ENCODE measurements at places on chromosomes 5 and 9.

- DNase-seq = peak; percentile 94
Measured at GRCh38 chr5:32531885-32532520, 53.4 kb upstream of the SUB1 start.

GRCh38 chr5:72018143-72018803, 89.0 kb upstream of the MAP1B start:
- DNase-seq = peak; percentile 56

GRCh38 chr5:181166812-181167733, 19.7 kb downstream of the OR2V2 start:
- no peak for DNase-seq

DNA sequence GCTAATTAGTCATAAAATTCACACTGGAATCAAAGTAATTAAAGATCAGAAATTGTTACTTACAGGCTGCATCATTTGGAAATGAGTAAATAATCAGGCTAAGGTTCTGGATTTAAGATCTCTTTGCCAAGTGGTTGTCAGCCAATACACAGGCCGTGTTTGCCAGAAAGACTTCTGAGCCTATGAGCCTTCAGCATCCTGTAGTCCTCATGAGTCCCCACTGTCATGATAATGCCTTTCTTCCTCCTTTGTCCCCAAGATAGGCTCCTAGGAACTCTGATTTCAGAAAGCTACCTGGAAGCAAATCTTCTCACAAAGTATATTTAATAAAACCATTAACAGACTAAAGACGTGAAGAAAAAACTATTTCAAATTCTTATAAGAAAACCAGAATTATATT, 810.5 kb downstream of the DNAH5 start:
- no peak for DNase-seq

DNA sequence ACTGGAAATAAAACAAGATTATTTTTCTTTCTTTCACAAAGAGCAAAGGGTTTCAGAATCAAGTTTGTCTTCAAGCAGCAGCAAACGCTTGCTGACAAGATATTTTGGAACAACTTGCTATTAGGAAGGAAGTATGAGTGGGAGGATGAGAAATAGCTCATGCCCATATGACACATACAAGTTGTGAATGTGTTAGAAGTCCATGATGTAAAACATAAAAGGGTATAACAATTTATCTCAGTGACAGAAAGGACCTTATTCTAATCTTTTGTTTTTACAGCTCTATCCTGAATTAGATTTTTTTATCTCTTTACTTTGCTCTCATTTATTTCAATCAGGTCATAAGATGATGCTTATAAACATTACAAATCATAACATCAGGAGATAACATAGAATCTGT, 516.6 kb upstream of the MEF2C start:
- DNase-seq = peak; percentile 8

DNA sequence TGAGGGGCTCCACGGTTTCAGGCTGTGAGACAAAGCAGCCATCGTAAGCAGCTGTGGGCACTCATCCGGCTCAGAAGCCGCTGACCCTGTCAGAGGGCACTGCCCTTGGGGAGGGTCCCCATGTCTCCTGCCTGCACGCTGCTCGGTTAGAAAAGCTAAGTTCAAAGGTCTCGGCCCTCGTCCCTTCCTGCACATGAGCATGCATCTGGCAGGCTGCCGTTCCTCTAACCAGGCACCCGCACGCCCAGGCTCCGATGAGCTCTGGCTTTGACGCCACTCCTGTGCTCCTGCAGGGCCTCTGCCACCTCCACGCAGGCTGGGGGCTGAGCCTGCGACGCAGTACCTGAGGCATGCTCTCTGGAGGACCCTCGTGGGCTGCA, 51.3 kb downstream of the NKD2 start:
- no peak for DNase-seq

DNA sequence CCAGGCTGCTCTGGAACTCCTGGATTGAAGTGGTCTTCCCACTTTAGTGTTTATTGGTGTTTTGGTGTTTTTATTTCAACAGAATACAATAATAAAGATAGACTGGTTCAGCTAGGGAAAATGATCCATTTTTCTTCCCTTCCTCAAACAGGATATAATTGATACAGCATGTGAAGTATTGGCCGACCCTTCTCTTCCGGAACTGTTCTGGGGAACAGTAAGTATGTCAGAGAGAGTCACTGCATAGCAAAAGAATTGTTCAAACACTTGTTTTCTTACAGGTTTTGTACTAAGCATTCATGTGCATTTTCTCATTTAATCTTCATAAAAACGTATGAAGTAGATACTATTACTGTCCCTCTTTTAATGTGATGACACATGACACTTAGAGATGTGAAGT, 31.6 kb downstream of the NUP188 start:
- DNase-seq = no peak

- DNase-seq = no peak
Measured at GRCh38 chr9:133119103-133119845, 1.8 kb downstream of the RALGDS start.

- DNase-seq = no peak
Measured at GRCh38 chr9:85716031-85716877, 25.5 kb downstream of the AGTPBP1 start.

- DNase-seq = no peak
Measured at GRCh38 chr9:99351647-99352046, 129.6 kb downstream of the SEC61B start.

All from trophoblast cell (in vitro differentiated cells and primary cell).